ENCODE measurements at places on chromosomes 2 and 18.

GRCh38 chr2:180463608-180464007 lies 456.5 kb upstream of the CWC22 start:
- no peak for DNase-seq

- DNase-seq, result no peak
Measured at GRCh38 chr2:128597121-128597762, 278.6 kb upstream of the HS6ST1 start.

DNA sequence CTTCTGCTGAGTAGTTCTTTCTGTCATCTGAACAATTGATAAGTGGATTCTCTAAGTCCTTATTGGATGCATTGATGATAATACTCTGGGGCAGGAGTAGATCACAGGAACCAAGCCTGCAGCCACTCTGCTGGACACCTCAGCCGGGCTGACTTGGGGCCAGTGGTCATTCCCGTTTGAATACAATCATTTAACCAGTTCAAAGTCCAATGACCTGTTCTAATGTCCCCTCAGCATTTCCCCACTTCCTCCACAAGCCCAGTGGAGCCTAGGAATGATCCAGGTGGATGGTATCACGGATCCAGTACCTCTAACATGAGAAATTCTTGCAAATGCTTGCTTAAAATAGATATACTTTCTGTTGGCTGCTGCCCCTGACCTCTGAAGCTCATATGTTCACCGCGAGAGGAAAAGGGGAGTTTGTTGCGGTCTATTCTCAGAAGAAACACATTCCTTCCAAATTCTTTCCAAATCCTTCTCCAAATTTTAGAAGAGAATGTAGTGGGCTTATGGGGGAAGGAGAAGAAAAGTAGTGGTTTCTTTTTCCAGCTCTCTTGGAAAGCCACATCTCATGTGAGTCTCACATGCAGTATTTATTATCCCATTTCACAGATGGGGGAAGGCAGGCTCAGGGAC lies 170.9 kb downstream of the INHBB start:
- no peak for DNase-seq

DNA sequence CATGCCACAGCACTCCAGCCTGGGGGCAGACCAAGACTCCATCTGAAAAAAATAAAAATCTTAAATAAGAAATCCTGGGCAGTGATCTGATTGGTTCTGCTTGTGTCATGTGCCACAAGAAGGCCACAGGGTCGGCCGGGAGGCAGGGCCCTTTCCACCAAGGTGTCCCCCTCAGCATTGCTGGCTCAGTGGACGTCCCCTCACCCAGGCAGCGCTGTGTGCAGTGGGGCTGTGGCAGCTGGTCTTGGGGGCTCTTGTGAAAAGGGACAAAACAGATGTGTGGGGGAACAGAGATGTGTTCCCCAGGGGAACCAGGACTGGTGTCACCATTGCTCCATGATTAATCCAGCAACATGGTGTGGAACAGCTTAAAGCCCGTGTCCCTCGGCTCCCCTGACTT lies 60.5 kb downstream of the HS6ST1 start:
- no peak for DNase-seq

GRCh38 chr2:170685591-170685990 lies 29.5 kb upstream of the SP5 start:
- DNase-seq, result no peak

- no peak for DNase-seq
Measured at GRCh38 chr2:221588306-221588985, 16.3 kb upstream of the EPHA4 start.

GRCh38 chr2:236910781-236911495 lies 174.8 kb upstream of the COPS8 start:
- DNase-seq, result no peak

DNA sequence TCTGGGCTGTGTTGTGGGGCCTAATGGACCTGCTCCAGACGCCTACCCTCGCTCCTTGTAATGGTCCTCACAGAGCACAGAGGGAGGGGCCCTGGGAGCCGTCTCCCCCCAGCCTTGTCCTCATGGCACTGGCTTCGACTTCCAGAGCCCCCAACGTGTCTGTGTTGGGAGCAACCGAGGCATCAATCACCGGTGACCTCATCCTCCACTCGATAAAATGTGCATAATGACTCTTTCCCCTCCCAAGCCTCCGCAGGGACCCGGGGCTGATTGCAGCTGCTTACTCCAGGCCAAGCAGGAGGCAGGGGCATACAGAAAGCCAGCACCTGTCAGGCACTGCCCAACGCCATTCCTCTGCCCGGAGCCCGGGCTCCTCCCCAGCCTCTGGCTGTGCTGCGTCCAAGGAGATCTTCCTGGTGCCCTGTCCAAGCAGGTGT lies 271.7 kb downstream of the NDUFA10 start:
- DNase-seq, result no peak

- no peak for DNase-seq
Measured at GRCh38 chr2:230891509-230891908, 26.8 kb downstream of the ITM2C start.

- DNase-seq, result no peak
Measured at GRCh38 chr18:57995331-57995730, 48.7 kb upstream of the NEDD4L start.

GRCh38 chr2:164710837-164711765 lies 89.8 kb upstream of the GRB14 start:
- no peak for DNase-seq

GRCh38 chr2:3301001-3301400 lies 76.6 kb downstream of the EIPR1 start:
- no peak for DNase-seq

- DNase-seq, result no peak
Measured at GRCh38 chr18:71443706-71444480, 1100.2 kb downstream of the CBLN2 start.

- no peak for DNase-seq
Measured at GRCh38 chr18:70489986-70490933, 201.4 kb downstream of the SOCS6 start.

DNA sequence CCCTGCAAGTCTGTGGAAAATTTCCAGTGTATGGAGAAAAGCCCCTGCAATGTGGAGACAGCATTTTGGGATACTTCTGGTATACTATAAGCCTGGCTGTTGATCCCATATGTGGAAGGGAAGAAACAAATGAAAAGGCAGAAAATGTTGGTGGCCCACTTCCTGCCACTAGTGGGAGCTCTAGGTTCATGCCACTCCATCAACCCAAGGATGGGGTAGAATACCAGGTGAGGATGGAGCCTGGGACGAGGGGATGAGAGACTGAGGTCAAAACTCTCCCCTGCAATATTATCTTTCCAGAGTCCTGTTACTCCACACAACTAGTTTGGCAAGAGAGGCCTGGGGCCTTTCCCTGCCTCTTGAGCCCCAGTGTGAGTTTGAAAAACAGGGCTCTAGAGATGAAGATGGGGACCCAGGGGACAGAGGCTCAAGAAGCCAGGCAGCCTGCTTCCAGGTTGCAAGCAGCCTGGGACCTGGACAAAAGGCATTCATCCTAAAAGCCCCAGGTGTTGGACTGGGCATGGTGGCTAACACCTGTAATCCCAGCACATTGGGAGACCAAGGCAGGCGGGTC lies 31.9 kb downstream of the BMP10 start:
- DNase-seq, result no peak

- no peak for DNase-seq
Measured at GRCh38 chr2:42425697-42426096, 64.7 kb upstream of the COX7A2L start.

- DNase-seq, result no peak
Measured at GRCh38 chr2:207253666-207254345, 88.1 kb upstream of the KLF7 start.

DNA sequence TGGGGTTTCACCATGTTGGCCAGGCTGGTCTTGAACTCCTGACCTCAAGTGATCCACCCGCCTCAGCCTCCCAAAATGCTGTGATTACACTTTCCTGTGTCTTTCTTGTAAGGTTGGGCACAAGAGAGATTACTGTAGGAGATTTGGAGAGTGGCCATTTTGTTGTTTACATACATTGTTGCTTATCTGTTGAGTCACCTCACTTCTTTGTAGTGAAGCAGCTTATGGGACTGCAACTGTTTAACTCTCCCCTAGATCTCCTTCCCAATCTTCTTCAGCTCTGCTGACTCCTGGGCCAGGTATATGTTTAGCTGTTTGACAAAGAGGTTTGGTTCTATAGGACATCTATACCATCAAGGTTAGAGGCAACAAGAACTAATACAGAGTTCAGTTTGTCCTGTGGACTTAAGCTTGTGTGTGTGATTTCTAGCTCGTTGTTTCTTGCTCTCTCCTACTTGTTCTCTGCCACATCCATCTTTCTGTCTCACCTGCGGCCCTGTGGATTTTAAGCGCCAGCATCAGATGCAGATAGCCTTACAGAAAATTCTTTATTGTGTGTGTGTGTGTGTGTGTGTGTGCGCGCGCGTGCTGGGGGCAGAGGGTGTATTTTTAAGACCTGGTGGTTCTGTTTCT lies 95.4 kb downstream of the HAUS1 start:
- no peak for DNase-seq

DNA sequence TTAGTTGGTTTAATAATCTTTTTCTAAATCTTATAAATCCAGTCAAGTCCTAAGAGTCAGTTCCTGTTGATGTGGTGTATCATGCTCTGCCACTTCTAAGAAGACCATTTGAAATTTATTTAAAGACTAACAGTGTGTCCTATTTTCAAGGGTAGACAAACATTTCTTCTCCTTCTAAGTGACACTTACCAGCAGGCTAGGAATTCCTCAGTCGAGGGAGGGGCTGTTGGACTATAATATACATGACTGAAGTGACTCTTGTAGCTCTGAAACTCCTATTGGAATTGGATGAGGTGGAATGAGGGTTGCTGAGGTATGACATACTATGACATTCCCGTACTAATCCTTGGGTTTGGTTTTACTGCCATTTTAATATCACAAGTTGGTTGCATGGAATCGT lies 30.6 kb downstream of the ITGB6 start:
- no peak for DNase-seq

DNA sequence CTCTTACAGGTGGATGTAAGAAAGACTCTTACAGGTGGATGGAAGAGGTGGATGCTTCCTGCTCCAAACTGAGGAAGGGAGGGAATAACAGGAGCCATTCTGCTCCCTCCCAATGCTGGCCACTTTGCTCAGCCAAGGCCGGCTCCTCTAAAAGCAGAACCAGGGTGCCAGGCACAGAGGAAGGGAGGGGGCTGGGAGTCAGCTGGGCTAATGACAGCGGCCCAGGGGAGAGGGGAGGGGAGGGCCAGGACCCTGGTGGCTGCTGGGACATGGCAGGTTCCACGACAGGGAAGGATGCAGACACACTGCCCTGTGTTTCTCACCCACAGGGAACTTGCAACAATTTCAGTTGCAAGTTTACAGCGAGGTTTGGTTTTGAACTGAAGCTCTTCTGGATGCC lies 173.4 kb downstream of the ANAPC1 start:
- no peak for DNase-seq

- DNase-seq, result no peak
Measured at GRCh38 chr18:44507729-44508325, 172.9 kb upstream of the SETBP1 start.

- no peak for DNase-seq
Measured at GRCh38 chr18:50751947-50752346, 67.9 kb downstream of the MRO start.
